Pancreas (tissue), 10 donors: ENCODE measurements at places on chromosomes 3 and 15. TPM values are rescaled to one million over a fixed set of nuclear protein-coding genes. Genes with fewer than 3 reads are reported as not detected.

DNA sequence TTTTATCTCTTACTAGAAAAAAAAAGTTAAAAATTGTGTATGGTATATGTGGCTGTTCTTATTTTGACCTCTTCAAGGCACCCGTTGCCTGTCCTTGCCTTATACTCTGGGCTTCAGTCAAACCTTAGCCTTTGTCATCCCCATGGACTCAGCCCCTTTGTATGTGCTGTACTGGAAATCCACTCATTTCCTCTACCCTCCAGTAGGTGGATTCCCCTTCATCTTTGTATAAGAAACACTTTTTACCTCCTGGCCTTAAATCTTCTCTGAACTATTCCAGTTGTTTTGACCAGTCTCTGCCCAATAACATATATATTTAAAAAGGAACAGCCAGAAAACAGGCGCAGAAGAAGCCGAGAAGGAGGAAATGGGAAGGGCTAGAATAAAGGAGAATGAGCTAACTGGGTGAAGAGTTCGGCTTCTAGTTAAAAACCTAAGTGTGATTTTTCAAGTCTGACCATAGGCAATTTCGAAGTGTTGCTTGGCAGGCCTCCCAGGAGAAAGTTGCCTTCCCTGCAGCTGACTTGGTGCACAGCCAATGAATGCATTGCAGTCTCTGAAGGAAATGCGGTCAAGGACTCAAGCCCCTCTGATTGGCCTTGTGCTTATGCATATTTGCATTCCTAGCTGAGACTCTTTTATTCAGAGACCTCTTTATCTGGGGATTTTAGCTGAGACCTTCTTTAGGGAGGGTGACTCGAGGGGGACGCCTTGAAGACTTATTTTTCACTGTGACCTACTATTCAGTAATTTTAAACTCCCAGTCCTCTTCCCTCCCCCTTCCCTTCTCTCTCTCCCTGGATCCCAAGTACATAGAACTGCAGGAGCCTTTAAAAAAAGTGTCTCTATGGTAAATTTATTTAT, 277.4 kb downstream of the ROBO1 start:
- H3K4me1 ChIP-seq, result no peaks in the 10 kb centered on the region
- peak; percentile 75 for DNase-seq
- no peak overlapping the region for H3K27ac ChIP-seq
- H3K27me3 ChIP-seq, result no peaks in the 10 kb centered on the region

DNA sequence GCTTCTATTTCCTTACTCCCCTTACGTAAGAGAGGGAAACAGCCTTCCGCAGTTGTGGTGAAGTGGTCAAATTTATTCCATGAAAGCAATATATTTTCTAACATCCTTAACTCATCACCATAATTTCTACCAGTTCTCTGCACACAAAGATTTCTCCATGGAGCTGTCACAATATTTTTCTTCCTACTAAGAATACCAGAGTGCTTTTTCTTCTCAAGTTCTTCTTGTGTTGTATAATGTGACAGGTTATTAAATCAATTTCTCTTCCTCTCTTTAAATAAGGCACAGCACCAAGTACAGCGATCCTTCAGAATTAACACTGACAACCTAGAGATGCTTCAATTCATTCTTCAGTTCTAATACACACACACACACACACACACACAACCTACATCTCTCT, 153.0 kb downstream of the CPNE4 start:
- H3K36me3 ChIP-seq, result no peaks in the 10 kb centered on the region
- H3K4me3 ChIP-seq, result no peak overlapping the region
- H3K4me1 ChIP-seq, result no peaks in the 10 kb centered on the region
- H3K27me3 ChIP-seq, result no peaks in the 10 kb centered on the region

DNA sequence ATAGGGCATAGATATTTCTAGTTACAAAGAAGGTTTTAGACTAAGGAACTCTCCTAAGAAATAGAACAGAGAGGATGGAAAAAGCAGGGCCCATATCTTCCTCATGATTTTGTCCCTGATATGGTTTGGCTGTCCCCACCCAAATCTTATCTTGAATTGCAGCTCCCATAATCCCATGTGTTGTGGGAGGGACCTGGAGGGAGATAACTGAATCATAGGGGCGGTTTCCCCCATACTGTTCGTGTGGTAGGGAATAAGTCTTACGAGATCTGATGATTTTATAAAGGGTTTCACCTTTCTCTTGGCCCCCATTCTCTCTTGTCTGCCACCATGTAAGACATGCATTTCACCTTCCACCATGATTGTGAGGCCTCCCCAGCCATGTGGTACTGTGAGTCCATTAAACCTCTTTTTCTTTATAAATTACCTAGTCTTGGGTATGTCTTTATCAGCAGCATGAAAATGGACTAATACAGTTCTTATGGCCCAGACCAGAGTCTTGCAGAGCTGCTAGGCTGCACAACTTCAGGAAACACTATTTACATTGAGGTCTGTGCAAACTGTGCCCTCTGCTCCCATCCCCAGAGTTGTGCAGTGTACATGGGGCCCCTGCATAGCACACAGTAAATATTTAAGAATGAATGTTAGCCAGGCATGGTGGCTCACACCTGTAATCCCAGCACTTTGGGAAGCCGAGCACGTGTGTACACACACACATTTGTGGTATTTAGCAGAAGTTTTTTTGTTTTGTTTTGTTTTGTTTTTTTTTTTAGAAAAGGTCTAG, 20.3 kb upstream of the CA12 start:
- H3K4me3 ChIP-seq, result no peak overlapping the region
- no peaks in the 10 kb centered on the region for H3K27me3 ChIP-seq
- no peaks in the 10 kb centered on the region for H3K4me1 ChIP-seq
- H3K36me3 ChIP-seq, result no peaks in the 10 kb centered on the region

GRCh38 chr15:58740436-58740835, 9.1 kb downstream of the ADAM10 start:
- no peak overlapping the region for H3K27ac ChIP-seq
- no peaks in the 10 kb centered on the region for H3K4me1 ChIP-seq
- H3K36me3 ChIP-seq, result no peaks in the 10 kb centered on the region
- H3K4me3 ChIP-seq, result no peak overlapping the region
- H3K27me3 ChIP-seq, result no peaks in the 10 kb centered on the region
- DNase-seq, result no peak

- no peaks in the 10 kb centered on the region for H3K4me1 ChIP-seq
- H3K27me3 ChIP-seq, result no peaks in the 10 kb centered on the region
- DNase-seq, result peak; percentile 76
- H3K27ac ChIP-seq, result no peak overlapping the region
- H3K36me3 ChIP-seq, result no peaks in the 10 kb centered on the region
Measured at GRCh38 chr15:32718821-32719716, 1.3 kb downstream of the GREM1 start.

GRCh38 chr15:29913528-29914135, 91.4 kb upstream of the TJP1 start:
- no peaks in the 10 kb centered on the region for H3K27me3 ChIP-seq
- H3K36me3 ChIP-seq, result no peaks in the 10 kb centered on the region
- DNase-seq, result no peak
- H3K4me1 ChIP-seq, result no peaks in the 10 kb centered on the region
- no peak overlapping the region for H3K27ac ChIP-seq
- no peak overlapping the region for H3K4me3 ChIP-seq

- no peak for DNase-seq
- H3K27ac ChIP-seq, result no peak overlapping the region
- no peaks in the 10 kb centered on the region for H3K36me3 ChIP-seq
- no peaks in the 10 kb centered on the region for H3K27me3 ChIP-seq
- H3K4me3 ChIP-seq, result no peak overlapping the region
Measured at GRCh38 chr3:18512007-18512406, 86.9 kb upstream of the SATB1 start.

- H3K4me1 ChIP-seq, result no peaks in the 10 kb centered on the region
- no peaks in the 10 kb centered on the region for H3K36me3 ChIP-seq
- no peak overlapping the region for H3K27ac ChIP-seq
- no peak overlapping the region for H3K4me3 ChIP-seq
Measured at GRCh38 chr3:117644203-117644602, 934.6 kb downstream of the TUSC7 start.

- H3K36me3 ChIP-seq, result no peaks in the 10 kb centered on the region
- no peak overlapping the region for H3K27ac ChIP-seq
- H3K27me3 ChIP-seq, result no peaks in the 10 kb centered on the region
- H3K4me1 ChIP-seq, result no peaks in the 10 kb centered on the region
- no peak for DNase-seq
- H3K4me3 ChIP-seq, result no peak overlapping the region
Measured at GRCh38 chr3:7249493-7250076, 388.7 kb downstream of the GRM7 start.

GRCh38 chr15:78695854-78696253, 54.8 kb upstream of the CHRNB4 start:
- H3K36me3 ChIP-seq, result no peaks in the 10 kb centered on the region
- no peaks in the 10 kb centered on the region for H3K27me3 ChIP-seq
- no peak overlapping the region for H3K4me3 ChIP-seq
- peaks cover 4% of the 10 kb centered on the region for H3K4me1 ChIP-seq

EXOG gene
- 10.3 TPM for polyA plus RNA-seq
